ENCODE measurements at places on chromosomes 2 and 18.

GRCh38 chr2:207184348-207184747 is 18.6 kb upstream of the KLF7 start:
- no peak for DNase-seq

DNA sequence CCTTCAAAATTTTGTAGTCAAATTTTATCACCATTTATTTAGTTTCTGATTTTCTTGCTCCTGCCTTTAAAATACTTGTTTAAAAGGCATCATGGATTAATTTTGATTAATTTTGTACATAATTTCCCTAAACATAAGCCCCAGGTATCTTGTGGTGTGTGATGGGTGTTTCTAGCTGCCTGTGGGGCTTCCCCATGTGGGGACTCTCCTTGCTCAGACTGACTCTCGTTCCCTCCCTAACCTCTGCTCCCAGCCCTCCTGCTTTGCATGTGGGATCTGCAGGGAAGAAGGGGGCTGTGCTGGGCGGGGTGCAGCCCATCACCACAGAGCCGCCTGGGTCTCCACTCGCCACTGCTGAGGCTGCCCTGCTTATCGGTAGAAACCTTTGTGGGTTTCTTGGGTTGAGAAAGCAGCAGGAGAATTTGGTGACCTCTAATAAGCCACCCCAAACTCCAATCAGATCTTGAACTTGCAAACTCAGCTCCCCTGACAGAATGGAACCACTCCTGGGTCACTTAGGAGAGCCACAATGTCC is 72.5 kb downstream of the MRPS9 start:
- no peak for DNase-seq

DNA sequence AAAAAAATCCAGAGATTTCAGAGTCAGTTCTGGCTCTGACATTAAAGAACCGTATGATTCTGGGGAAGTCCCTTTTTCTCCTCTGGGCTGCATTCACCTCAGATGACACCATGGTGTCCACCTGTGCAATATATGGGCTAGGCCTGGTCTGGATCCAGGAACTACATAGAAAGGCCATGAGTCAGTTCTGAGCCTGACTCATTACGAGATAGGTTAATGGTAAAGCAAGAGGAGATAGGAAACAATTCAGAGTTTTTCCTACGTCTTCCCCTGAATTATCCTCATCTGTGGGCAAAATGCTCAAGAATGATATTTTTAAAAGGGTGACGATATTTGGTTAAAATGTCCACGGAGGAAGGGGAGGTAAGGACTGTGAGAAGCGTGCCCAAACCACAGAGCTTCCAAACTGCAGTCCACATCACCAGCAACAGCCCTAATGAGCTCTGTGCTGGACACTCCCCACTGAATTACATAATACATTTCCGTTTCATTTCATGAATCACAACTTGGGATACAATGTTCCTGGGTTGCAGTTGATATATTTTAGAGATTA is 180.1 kb upstream of the OSR1 start:
- DNase-seq, result no peak

- DNase-seq, result no peak
Measured at GRCh38 chr18:22377769-22378168, 39.9 kb downstream of the CTAGE1 start.

GRCh38 chr18:50523165-50523564 is 36.7 kb upstream of the MAPK4 start:
- DNase-seq, result no peak

GRCh38 chr2:120955427-120955826 is 219.8 kb downstream of the GLI2 start:
- DNase-seq, result no peak

DNA sequence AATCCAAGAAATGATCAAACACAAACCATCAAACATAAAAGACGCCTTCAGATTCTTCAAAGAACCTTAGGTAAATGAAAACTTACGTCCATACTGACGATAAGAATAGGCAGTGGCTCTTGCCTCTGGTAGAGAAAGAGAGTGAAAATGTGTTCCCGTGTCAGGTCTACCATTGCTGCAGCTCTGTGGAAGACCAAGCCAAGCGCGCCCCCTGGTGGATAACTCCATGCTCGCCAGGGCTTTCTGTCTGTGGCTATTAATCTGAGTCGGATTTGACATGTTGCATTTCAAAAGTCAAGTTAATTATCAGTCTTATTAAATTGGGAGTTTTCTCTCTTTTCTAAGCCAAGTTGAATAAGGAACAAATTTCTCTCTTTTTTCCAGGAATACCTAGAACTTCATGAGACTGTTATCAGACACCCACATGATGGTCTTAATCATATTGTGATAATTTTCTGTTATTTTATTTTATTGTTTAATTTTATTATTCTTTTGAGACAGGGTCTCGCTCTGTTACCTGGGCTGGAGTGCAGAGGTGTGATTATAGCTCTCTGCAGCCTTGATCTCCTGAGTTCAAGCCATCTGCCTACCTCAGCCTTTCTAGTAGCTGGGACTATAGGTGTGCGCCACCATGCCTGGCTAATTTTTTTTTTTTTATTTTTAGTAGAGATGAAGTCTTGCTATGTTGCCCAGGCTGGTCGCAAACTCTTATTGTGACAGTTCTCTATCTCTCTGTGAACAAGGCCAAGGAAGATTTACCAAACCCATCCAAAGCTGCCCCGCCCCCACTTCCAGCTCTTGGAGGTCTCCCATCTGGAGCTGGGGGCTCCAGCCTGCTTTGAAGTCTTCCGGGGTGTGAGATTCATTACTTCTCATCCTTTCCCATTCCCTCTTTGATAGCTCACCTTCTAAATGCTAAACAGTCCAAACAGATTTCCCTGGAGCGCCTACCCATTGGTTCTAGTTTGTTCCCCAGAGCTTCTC is 15.8 kb upstream of the ZAP70 start:
- DNase-seq, result peak; percentile 94

DNA sequence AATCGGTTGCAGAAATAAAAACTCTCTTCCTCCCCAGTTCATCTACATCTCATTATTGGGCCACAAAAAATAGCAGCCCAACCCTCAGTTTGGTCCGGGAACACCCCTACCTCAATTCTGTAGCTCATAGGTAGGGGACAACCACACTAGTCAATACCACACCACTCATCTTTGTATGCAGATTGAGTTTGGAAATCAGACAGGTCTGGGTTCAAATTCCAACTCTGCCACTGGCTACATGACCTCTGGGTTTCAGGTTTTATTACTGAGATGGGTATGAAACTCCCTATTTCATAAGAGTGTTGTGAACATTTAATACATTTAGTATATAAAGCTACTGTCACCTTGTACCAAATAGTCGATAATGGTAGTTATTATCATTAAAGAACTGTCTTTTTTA is 2.2 kb upstream of the SUCLG1 start:
- no peak for DNase-seq

- no peak for DNase-seq
Measured at GRCh38 chr2:128493880-128494279, 175.2 kb upstream of the HS6ST1 start.

DNA sequence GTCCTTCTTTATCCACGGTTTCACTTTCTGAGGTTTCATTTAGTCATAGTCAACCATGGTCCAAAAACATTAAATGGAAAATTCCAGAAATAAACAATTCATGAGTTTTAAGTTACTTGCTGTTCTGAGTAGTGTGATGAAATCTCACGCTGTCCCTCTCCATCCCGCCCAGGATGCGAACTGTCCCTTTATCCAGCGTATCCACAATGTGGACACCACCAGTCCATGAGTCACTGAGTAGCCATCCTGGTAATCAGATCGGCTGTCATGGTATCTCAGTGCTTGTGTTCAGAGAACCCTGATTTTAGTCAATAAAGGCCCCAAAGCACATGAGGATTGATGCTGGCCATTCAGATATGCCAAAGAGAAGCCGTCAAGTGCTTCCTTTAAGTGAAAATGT is 3.7 kb downstream of the SP140L start:
- peak; percentile 34 for DNase-seq

DNA sequence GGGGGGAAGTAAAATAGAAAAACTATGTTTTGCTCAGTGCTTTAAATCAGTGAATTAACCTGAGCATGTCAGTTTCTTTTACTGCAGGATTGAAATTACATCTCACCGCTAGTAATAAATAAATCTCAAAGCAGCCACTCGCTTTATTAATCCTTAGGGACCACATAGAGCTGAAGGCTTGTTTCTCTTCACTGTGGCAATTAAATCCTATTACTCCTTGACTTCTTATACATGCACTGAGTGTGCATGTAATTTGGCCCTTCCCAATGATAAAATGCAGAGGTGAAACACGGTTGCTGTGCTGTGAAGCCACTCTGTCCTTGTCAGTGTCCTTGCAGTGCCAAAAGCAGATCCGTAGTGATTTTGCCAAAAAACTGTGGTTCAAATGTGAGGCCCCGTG is 77.1 kb upstream of the RBM44 start:
- no peak for DNase-seq

DNA sequence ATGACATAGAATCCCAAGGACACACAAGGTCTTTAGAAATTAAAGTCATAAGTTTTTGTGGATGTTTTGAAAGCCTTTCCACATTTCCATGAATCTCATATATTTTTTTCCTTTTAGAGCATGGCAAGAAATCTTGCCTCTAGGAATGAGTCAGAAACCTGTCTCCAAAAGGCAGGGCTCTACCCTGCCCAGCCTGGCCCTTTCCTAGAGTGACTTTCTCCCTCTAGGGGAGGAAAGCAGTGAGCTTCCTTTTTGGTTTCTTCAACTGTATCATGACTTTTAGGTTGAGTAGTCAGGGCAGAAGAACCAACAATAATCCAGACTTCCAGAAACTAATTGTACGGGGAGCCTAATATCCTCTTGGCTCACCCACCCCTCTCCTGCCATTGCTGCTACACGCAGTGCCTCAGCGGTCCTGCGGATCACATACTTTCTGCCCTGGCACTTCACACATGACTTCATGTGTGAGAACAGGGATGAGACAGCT is 300.3 kb downstream of the AGPS start:
- DNase-seq, result peak; percentile 20

- DNase-seq, result no peak
Measured at GRCh38 chr2:180720829-180721228, 259.6 kb upstream of the UBE2E3 start.

- DNase-seq, result no peak
Measured at GRCh38 chr2:218313356-218313755, 21.1 kb upstream of the TMBIM1 start.

DNA sequence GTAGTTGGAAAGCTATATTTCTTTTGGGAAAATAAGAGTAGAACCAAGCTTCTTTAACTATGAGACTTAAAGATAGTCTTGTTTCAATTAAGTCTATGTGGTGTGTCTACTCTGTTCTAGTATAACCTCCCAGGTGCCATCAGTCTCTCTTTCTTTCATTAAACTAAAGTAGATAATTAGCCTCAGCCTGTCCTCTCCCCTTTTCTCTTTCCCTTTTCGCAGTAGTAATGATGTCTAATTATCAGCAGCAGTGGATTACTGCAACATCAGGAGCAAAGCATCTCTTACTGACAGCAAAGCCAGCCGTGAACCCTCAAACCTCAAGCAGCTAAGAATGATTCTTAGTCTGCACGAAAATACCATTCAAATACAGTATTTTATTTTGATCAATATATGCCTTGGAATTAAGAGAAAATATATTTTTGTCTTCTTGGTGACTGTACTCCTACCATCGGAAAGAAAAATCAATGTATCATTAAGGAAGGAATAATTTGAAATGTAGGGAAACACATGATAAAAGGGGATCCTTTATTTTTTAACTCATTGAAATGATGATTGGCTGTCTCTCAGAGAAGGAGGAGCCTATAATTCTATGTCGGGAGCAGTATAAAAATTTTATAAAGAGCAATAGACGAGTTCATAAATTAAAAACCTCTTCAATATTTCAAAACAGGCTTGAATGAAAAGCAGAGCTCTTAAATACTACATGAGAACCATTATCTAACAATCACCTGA is 4.5 kb downstream of the NOL4 start:
- no peak for DNase-seq

GRCh38 chr2:159287733-159288132 is 1.2 kb upstream of the WDSUB1 start:
- no peak for DNase-seq

DNA sequence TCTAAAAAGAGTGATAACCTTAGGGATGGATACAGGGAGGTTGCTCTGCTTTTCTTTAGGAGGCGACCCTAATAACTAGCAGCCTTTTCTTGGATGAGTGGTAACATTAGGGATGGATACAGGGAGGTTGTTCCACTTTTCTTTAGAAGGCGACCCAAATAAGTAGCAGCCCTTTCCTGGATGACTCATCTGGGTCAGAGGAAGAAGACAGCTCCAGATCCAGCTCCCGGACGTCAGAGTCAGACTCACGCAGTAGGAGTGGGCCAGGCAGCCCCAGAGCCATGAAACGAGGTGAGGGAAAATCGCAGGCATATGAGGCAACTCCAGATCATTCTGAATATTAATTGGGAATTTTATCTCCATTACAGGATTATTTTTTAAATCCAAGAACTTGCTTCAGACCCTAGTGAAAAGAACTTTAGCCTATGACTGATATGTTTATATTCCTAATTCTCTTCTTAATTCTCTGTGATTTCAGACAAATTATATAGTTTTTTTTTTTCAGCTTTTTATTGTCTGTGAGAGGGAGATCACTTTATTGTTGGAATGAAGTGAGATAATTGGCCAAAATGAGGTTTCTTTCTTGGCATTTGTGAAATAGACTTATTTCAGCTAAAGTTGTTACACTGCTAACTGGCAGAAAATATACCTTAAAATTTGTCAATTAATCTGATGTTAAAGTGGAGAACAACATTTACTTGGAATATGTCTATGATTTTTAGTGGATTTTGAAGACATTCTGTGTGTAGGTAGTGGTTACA is 31.2 kb upstream of the C1GALT1C1L start:
- no peak for DNase-seq

- no peak for DNase-seq
Measured at GRCh38 chr18:68564961-68565360, 149.9 kb downstream of the TMX3 start.

DNA sequence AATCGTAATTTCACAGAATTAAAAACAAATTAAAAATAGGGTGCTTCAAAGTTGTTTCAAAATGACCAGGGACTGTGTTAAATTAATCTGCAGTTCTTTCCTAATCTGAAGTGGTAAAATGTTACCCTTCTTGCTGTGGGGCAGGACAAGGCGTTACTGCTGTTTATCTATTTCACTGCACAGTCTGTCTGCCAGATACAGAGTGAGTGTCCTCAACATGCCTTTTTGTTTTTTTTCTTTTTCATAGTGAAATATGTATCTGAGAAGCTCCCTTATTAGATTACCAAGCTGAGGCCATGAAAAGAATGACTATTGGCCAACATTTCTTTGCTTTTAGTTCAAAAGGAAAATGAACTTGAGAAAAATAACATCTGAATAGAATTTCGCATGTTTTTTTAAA is 38.0 kb downstream of the KCTD1 start:
- DNase-seq, result peak; percentile 54

GRCh38 chr18:23036660-23037201 is 98.6 kb upstream of the CABLES1 start:
- DNase-seq, result peak; percentile 71

GRCh38 chr2:558302-558642 is 118.9 kb downstream of the TMEM18 start:
- no peak for DNase-seq

GRCh38 chr2:46973673-46974072 is 58.1 kb upstream of the MCFD2 start:
- DNase-seq, result no peak

GRCh38 chr2:66539452-66539851 is 104.5 kb downstream of the MEIS1 start:
- no peak for DNase-seq
